ENCODE measurements at places on chromosomes 1 and 21.

DNA sequence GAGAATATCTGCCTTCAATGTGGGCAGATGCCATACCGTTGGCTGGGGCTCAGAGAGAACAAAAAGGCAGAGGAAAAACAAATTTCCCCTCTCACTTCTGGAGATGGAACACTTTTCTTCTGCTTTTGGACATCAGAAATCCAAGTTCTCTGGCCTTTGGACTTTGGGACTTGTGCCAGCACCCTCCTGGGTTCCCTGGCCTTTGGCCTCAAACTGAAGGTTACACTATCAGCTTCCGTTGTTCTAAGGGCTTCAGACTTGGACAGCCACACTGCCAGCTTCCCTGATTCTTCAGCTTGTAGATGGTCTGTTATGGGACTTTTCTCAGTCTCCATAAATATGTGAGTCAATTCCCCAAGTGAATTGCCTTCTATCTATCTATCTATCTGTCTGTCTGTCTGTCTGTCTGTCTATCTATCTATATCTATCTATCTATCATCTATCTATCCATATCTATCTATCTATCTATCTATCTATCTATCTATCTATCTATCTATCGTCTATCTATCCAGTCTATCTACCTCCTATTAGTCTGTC is 778.1 kb upstream of the TMPRSS15 start:
- no peak for DNase-seq

- DNase-seq, result no peak
Measured at GRCh38 chr1:76677416-76678405, 189.6 kb upstream of the ST6GALNAC5 start.

DNA sequence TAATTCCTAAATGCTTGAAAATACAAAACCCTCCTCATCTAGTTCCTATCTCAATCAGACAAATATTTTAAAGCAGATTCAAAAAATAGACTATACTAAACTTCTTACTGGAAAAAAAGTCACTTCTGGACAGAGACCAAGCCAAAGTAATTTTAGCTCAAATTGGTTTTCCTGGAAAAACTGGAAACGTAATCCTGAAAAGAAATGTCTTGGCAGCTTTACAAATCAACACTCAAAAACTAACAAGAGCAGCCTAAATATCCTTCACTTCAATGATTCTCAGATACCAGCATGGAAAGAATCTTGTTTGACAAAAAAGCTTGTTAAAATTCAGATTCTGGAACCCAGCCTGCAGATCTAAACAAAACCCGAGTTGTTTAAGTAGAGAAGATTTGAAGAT is 9.1 kb upstream of the GPR88 start:
- peak; percentile 83 for DNase-seq

DNA sequence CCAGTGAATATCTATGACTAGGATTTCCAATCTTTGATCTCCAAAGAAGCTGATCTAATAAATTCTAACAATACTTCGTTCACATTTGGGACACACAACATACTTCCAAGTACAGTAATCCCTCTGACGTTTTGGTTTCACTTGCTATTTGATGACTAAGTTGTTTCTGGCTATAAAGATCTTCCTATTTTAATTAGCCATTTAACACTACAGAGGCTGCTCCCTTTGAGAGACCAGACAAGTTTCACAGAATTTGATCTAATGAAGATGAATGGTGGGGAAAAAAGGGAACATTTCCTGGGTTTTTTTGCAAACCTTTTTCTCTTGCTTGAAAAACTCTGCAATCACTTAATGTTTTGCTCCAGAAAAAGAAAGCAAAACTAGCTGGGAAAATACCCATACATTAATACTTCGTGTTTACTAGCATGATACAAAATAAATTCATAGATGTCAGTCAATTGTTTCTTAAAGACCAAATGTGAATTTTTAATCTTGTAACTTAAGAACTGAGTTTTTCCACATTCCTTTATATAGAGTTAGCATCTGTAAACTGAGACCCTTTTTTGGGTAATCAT is 28.0 kb upstream of the GLIS1 start:
- no peak for DNase-seq

DNA sequence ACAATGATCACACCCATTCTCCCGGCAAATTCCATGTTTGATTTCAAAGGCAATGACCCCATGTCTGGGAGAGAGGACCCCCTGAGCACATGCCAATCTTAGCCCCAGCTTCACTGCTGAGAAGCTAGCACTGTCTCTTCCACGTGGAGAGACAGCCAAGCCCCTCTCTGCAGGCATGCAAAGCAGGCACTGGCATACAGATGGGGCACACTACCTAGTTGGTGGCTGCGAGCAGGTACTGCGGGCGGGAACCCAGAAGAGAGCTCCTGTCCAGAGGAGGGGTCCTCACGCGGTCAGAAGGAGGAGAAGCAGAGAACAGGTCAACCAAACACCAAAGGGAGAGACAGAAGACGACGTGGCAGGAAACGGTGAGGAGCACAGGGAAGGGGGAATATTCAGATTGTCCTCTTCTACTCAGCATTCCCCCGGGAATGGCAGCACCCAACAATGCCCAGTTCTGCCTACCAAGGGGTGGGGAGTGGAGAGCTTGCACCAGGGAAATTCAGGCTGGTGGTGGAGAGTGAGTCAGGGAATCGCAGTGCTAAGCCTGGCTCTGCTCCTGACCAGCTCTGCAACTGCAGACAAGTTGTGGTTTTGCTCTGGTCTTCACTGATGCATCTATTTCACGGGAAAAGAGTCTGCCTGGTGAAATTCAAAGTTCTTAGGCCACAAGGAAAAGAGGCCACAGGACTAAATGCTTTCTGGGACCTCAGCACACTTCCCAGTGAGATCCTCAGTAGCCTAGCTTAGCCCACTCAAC is 48.1 kb upstream of the GOLT1A start:
- no peak for DNase-seq

DNA sequence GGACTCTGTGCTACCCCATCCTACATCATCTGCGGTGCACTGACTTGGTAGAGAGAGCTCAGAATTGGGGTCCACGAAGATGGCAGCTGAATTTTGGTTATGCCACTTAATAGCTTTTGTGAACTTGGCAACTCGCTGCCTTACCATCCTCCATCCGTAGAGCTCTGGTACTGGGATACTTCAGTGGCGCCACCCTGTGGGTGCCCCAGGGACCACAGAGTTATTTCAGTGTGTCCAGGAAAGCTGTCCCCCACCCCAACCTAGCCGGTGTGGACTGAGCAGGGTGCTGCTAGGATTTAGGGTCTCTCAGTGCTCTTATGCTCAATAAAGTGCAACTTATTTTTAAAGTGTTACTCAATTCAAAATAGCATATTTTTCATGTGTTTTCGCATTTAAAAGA is 9.0 kb upstream of the USF1 start:
- DNase-seq, result no peak

GRCh38 chr1:223765036-223765718 is 52.8 kb downstream of the CAPN2 start:
- peak; percentile 67 for DNase-seq

GRCh38 chr1:180643693-180644092 is 11.9 kb downstream of the XPR1 start:
- DNase-seq, result no peak

DNA sequence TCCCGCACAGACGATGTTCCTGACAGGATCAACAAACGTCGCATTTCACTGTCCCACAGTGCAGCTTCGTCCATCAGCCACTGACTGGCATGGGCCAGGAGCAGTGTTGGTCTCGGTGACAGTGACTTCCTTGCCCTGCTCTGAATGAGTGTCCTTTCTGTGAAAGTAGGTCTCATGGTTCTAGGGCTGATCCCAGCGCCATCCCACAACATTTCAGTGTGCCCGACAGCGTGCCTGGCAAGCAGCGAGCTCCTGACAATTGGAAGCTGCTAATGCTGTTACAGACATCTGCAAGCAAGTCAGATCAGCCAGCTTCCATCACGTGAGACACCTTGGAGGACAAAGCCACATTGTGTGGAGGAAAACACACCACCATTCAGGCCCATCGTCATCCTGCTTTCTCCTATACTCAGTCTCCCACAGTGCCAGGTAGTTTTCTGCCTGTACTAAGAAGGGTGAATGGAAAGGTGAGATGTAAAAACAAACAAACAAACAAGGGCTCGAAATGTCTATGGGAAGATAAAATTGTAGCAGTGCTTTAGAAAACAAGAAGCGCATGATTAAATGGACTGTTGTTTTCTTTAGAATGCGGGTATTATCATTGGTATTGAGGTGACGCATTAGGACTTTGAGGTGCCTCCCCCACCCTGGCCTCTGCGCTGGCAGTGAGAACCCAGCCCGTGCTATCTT is 21.9 kb downstream of the ERRFI1 start:
- peak; percentile 32 for DNase-seq

- no peak for DNase-seq
Measured at GRCh38 chr1:57106296-57106695, 140.5 kb upstream of the C8B start.
